ENCODE measurements at places on chromosomes 13 and 19.

- DNase-seq = no peak
Measured at GRCh38 chr13:45518525-45519245, 53.9 kb downstream of the COG3 start.

GRCh38 chr19:47305309-47305751 lies 4.3 kb upstream of the C5AR1 start:
- DNase-seq = peak; percentile 59

GRCh38 chr13:70889163-70889562 lies 780.9 kb upstream of the KLHL1 start:
- no peak for DNase-seq

GRCh38 chr13:113589961-113590339 lies 5.4 kb downstream of the TFDP1 start:
- no peak for DNase-seq

DNA sequence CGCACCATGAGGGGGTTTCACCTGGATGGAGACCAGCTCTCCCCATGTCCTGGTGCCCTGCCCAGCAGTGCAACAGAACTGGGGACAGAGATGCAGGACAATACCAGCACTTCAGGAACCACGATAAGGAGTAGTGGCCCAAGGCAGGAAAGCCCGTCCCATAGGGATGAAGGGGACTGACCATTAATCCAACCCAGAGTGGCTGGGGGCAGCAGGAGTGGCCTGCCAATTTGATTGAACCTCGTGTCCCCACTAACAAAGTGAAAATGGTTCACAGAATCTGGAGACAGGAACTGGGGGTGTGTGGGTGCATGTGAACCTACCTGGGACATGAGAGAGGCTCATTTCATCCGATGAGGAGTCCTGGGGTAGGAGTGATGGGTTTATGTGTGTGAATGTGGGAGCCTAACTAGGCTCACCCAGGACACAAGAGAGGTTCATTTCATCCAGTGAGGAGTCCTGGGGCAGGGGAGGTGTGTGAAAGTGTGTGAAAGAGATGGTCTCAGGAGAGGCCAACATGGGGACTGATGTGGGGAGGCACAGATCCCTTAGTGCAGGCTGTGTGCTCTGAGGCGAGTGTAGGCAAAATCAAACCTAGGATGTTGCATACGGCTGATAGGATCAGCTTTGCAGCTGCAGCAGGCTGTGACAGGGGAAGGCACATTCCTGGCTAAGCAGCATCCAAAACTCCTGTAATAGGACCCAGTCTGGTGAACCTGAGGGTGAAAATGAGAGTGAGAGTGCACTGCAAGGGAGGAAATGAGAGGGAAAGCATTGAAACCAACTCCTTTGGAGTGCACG lies 98.2 kb downstream of the ZNF429 start:
- no peak for DNase-seq

DNA sequence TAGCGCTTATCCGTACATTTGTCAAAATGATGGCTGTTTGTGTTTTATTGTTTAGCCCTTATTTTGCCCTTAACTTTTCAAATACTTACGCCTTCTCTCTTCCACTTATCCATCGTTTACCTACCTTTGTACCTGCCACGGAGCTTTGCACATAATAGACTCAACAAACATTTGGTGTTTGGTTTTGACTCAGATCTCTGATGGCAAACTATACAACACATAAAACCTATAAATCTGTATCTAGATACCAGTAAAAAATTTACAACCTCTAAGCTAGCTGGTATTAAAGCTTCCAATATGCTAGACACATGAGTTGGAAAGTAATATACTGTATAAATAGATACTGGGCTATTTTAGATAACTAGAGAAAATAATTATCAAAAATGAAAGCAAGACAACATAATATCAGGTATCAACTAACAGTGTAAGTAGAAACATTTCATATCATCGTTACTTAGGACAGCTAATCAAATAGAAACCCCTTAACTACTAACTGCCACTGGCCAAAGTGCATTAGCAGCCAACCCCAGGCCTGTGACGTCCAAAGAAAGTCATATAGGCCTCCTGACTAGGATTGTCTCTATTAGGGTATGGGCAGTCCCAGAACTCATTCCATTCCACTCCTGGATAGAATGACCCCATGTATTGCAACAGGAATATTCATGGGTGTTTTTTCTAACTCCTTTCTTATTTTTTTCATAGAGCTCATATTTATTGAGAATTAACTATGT lies 53.8 kb downstream of the KCTD12 start:
- DNase-seq = no peak

DNA sequence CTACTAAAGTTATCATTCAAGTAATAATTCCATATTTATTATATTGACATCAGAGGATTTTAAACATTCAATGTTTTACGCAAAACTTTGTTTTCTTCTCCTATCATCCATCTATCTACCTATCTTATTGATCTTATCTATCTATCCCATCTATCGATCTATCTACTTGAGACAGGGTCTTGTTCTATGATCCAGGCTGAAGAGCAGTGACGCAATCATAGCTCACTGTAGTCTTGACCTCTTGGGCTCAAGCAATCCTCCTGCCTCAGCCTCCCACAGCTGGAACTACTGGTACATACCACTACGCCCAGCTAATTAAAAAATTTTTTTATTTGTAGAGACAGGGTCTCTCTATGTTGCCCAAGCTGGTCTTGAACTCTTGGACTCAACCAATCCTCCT lies 27.4 kb downstream of the ZC3H13 start:
- DNase-seq = no peak

DNA sequence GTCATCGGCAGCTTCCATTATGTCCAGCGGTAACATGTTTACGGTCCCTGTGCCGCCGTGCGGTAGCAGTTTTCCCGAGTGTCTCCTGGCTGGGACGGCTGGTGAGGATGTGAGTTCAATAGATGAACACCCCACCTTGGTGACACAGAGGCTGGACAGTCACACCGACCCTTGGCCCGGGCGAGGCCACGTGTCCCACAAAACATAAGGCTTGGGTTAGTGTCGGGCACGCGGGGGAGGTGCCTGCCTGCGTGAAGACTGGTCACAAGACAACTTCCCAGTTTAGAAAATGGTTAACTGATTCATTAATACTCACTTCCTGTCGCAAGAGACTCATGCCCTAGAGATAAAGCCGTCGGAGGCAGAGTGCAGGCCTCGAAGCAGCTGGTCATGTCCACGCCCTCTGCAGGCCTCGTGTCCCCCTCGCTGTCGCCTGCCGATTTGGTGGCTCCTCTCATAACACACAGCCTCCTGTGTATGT lies 17.2 kb downstream of the RASA3 start:
- DNase-seq = no peak

GRCh38 chr13:95245071-95245470 lies 56.2 kb downstream of the ABCC4 start:
- no peak for DNase-seq

DNA sequence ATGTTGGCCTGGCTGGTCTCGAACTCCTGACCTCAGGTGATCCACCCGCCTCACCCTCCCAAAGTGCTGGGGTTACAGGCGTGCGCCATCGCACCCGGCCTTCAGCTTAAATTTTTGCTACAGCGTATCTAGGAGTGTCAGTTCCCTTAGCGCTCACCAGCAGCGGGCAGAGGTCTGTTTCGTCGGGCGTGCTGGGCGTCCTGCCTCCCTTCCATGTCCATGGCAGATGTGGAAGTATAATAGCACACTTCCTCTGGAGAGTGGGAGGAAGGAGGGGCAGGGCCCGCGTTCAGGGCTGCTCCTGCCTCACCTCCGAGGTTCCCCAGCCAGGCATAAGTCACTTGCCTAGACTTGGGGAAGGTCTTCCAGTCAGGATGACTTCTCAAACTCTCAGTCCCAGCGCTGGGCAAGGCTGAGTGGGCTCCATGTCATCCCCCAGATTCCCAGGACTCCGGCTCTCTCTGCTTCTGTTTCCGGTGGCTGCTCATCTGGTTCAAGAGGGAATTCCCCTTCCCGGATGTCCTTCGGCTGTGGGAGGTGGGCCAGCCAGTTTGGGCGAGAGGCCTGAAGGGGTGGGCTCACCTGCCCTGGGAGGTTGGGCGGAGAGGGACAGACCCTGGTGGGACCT lies 9.5 kb downstream of the IL4I1 start:
- DNase-seq = no peak

DNA sequence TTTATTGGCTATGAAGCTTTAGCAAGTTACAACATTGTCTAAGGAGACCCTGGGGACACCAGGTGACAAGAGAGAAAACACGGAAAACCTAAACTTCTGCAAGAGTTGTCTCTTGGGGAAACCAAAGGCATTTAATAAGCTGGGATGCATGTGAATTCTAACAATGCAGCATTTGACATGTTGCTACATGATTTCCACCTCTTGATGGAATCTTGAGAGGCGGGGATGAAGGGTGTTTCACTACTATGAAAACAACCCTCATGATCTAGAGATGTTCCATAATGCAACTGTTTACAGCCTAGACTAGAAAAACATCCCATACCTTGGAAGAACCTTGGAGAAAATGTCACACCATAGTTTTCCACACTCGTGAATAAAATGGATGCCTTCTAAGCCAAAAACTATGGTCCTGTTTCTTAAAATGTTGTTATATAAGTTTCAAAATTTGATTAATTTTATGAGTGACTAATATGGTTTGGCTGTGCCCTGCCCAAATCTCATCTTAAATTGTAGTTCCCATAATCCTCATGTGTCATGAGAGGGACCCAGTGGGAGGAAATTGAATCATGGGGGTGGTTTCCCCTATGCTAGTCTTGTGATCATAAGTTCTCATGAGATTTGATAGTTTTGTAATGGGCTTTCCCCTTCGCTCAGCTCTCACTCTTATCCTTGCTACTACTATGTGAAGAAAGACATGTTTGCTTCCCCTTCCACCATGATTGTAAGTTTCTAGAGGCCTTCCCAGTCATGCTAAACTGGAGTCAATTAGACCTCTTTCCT lies 164.6 kb downstream of the TNFSF13B start:
- DNase-seq = no peak

DNA sequence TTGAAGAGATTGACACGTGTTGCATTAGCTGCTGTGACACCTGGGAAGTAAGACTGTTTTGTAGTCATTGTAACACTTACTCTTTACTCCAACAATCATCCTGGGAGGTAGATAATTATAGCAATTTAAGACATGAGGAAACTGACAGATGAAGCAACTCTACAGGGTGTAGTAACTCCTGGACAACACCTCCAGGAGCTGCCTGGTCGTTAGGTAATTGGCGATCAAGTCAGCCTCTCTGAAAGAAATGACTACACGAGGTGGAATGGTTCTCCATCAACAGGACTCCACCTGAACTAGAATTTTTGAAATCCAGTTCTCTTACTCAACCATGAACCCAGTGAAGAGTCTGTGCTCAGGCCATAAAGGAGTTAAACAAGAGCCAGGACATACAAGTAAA lies 43.0 kb upstream of the LRCH1 start:
- DNase-seq = no peak

- DNase-seq = no peak
Measured at GRCh38 chr13:51894239-51894638, 32.5 kb downstream of the CCDC70 start.

GRCh38 chr13:87234981-87235380 lies 436.2 kb upstream of the SLITRK5 start:
- no peak for DNase-seq

- no peak for DNase-seq
Measured at GRCh38 chr13:113804017-113804702, 45.1 kb downstream of the TMEM255B start.

- DNase-seq = no peak
Measured at GRCh38 chr13:103068836-103069235, 2.6 kb upstream of the SLC10A2 start.

DNA sequence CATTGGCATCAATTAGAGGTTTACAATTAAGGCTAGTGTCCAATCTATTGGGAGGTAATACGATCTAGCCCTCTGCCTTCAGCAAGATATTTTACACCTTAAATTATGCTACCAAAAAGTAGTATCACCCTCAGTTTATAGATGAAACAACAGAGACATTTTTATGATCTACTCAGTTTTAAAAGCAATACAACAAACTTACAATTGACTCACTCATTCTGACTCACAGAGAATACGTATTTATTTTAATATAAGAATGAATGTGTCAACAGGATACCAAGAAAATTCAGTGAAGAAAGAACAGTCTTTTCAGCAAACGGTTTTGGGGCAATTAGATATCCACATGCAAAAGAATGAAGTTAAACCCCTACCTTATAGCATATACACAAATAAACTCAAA lies 32.5 kb upstream of the STARD13 start:
- DNase-seq = no peak

- DNase-seq = no peak
Measured at GRCh38 chr13:32589471-32589870, 3.2 kb downstream of the PDS5B start.

DNA sequence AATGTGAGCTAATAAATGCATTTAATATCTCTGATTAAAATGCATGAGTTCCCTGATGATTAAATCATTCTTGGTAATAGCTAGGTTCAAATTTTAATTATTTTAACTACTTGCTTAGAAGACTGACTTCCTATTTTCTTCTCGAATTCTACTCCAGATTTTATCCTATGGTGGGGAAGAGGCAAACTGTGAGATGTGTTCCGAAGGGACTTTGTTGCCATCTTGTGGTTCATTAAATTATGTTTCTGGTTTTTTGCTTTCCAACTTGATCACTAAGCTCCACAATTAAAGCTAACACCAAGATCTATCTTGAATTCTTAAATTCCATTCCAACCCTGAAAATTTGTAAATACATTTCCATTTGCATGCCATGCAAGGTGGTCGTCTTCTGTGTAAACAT lies 538.4 kb upstream of the PCDH20 start:
- peak; percentile 17 for DNase-seq

DNA sequence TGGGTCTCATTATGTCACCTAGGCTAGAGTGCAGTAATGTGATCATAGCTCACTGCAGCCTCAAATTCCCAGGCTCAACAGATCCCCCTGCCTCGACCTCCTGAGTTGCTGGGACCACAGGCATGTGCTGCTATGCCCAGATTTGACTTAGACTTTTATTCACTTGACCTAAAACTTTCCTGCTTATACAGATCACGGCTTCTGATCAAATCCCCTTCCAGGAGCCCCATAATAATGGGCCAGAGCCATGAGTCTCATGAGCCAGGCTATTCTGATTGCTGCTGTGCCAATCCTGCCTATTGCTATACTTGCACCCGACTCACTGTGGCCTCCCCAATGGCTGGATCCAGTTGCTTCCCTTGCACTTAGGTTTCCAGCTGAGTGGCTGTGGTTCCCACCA lies 42.0 kb downstream of the C1QTNF9 start:
- DNase-seq = no peak

DNA sequence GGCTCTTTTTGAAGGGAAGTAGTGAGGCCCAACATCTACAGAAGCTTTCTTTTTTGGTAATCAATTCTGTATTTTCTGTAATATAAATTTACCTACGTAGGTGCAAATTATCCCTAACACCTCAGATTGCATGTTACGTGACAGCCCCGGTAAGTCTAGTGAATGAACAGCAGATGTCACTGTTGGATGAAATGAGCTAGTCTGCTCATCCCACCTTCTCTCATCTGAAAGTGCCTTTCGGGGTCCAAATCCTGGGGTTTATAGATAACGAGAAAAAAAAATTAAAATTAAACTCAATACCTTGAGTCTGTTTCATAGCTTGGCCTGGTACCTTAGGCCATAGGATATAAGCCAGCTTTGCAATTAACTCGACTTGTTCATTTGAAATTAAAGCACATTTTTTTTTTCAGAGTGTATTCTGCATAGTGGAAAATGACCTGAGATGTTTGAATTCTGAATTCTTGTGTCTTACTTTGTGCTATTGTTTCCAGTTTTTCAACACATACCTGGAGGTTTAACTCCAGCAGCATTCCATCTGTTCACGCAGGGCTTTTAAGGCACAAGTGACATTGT lies 548.2 kb downstream of the GPC5 start:
- DNase-seq = peak; percentile 26
